ENCODE measurements at places on chromosomes 7 and 10.
A peak's percentile ranks its signal among the peaks of the same experiment; 100 is the strongest.

DNA sequence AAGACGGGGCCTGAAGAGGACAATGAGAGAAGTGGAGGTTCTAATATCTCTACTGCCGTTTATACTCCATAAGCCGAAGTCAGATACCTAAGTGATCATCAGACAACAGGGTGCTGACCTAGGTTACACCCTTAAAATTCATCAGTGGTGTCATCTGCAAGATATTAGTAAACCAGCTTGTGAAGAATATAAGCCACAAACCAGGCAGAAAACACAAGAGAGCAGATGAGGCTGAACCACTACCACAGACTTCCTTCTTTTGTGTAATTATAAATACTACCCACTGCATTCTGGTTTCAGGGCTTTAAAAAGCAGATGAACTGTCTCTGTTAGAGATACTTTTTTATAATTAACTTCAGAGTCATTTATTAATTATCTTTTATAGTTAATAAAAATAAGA, 69.0 kb upstream of the LRRC17 start:
- DNase-seq: no peak

- DNase-seq: no peak
These were observed 5.6 kb downstream of the BAG3 start for GRCh38 chr10:119656760-119657159.

- no peak for DNase-seq
These were observed 105.5 kb downstream of the SEPTIN7 start for GRCh38 chr7:35906191-35906908.

DNA sequence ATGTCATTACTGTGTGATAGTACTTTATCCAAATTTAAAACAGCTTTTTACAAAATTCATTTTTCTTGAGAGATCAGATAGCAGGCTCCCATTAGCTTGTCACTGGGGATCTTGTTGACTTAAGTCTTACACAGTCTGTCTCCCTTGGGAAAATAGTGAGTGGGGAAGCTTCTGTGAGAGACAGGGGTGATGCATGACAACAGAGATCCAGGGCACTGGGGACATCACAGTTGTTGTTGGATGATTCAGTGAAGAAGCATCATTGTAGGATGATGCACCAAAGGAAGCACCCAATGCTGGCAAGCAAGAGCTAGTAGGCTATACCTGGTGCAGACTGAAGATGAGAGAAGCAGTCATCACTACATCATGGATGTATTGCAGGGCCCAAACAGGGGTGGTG, 284.7 kb downstream of the HDAC9 start:
- no peak for DNase-seq

- DNase-seq: no peak
These were observed 100.4 kb downstream of the WDR37 start for GRCh38 chr10:1156616-1156886.

- no peak for DNase-seq
These were observed 89.3 kb downstream of the LYZL2 start for GRCh38 chr10:30540276-30540675.

DNA sequence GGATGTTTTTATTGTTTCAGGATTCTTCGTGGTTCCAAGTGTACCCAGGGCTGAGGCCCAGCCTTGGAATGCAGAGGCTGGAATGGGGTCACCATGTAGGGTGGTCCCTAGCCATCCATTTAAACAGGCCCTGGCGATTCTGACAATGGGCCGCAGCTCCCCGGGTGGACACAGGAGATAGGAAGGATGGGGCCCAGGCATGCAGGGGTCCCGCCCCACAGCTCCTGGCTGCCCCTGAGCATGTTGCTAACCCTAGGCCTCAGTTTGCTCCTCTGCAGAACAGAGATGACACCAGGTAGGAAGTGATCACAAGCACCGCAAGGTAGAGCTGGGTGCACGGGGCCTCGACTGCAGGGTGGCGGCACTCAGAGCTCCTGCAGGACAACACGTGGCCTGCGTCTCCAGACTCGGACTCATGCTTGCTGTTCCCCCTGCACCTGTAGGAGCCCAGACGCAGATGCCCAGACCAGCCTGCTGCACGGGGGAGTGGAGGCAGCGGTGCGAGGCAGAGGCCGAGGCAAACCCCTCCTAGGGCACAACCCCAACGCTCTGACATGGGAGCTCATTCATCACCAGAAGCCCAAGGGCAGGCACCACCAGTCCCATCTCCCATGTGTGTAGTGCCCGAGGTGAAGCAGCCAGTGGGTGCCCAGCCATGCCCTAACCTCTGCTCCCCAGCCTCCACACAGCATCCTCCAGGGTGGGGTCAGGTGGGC, 25.5 kb downstream of the VIPR2 start:
- DNase-seq: no peak

DNA sequence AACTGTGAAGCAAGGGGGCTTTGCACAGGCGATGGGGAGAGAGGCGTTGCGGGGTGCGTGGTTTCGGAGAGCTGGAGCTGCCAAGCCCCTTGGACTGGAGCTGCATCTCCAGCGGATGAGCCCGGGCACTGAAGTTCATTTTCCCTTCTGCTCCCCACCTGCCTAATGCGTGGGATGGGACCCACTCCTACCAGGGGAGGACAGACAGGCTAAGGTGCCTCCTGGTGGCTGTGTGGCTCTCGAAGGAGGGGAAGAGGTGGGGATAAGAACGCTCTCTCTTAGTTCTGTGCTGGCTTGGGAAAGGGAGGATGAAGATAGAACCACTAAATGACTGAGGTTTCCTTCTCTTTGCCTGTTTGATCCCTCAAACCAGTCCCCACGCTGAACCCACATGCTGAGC, 177.6 kb upstream of the PITRM1 start:
- no peak for DNase-seq

- DNase-seq: no peak
These were observed 12.3 kb downstream of the STAMBPL1 start for GRCh38 chr10:88892222-88892967.

DNA sequence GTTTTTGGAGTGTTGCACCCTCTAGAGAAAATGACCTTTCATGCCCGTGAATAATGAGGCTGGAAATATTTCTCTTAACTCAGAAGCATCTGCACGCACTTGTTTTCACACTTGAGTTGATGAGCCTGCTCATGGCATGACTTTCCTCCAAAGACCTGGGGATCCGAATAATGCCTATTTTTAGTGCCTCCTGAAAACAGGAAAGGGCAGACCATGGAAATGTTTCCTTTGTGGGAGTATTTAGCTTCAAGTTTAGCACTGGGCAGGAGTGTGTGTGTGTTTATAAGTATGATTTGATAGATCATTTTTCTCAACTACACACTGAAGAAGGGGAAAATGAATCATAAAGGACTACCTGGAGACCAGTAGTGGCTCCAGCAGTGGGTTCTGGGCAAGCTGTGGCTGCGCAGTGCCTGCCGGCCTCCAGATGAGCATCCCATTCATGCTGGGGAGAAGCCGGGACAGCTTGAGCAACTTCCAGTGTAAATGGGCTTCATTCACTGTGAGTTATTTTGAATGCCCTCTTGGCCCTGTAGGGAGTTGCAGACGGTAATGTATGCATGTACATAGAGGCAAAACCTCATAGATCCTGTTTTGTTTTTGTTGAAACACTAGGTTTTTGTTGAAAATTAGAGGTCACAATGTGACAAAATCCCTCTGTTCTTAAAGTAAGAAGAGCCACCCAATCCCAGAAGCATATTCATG, 117.8 kb upstream of the INSYN2A start:
- no peak for DNase-seq

DNA sequence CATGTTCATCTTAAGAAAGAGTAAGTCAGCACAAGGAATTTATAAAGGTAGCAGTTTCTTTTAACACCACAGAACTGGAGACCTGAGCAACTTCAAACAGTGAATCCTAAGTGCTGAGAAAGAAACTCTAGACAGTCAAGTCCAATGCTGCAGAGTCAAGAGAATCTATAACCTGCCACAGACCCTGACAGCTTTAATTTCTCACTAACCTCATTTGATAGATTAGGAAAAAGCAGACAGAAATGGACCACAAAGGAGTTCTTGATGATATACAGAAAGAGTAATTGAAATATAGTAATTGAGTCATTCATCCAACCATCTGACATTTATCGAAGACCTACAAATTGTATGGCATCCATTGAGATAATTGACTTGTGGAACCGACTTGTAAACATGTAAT, 847.0 kb downstream of the SORCS1 start:
- DNase-seq: no peak

DNA sequence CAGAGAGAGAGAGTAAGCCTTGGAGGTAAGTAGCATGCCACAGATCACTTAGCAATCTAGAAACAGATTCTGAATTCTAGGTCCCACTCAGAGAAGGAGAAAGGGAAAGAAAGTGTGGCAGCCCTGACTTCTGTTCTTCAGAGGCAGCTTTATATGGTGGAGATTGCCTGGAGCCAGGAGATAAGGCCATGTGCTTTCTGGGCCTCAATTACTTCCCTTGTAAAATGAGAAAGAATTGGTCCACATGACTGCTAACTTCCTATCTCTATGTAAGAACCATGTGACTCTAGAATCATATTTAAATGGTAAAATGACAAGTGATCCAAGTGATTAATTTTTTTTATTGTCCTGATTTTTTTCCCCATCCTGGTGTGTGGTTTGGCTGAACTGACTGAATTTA, 64.1 kb downstream of the HHEX start:
- no peak for DNase-seq

DNA sequence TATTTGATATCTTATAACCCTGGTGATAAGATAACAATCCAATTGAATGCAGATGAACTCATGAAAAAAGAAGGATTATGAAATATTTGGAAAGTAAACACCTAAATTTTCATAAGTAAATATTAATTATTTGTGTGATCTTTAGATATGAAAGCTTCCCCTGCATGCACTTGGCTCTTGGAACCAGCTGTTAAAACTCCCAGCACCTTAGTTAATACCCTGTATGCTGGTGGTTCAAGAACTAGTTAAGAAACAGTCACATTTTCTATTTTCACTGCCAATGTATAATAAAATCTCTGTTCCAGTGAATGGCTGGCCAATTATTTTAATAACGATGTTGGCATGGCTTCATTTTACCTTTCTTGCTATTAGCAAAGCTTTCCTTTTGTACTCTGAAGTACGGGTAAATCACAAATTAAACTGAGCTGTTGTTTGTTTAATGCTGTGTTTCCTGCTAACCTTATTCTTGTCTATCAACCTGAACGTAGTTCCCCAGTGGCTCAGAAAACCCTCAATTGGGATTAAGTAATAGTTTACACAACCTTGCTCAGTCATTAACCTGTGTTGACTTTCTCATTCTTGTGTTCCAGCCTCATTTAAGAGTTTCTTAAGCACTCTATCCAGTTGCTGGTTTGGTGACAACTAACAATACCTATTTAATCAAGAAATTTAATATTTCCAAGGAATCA, 38.9 kb downstream of the MET start:
- DNase-seq: no peak

- peak; percentile 27 for DNase-seq
These were observed 71.9 kb upstream of the DUSP5 start for GRCh38 chr10:110425684-110426293.

- no peak for DNase-seq
These were observed 10.7 kb downstream of the FGL2 start for GRCh38 chr7:77188731-77189437.

DNA sequence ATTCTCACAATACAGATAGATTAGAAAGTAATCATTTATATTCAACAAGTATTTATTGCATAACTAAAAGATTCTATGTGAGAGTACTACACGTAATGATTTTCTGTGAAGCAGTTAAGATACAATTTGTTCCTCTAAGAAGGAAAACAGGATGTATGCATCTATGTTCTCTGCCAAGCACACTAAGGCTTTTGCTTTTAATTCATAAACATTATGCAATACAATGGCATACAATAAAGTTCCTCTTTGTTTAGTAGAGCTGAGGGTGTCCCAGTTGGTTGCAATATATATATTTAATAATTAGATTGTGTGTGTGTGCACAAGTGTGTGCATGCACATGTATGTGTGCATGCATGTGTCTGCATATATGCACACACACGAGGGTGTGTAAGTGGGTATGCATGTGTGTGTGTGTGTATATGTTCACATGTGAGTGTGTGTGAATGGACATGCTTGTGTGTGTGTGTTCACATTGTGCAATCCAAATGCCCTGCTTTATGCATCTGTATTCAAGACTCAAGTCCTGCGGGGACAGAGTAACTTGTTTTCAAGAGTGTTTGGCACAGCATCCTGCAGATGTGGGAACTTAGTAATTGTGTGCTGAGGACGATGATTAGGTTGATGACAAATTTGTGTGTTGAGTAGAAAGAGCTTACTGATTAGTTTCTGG, 481.5 kb upstream of the KLF6 start:
- no peak for DNase-seq

DNA sequence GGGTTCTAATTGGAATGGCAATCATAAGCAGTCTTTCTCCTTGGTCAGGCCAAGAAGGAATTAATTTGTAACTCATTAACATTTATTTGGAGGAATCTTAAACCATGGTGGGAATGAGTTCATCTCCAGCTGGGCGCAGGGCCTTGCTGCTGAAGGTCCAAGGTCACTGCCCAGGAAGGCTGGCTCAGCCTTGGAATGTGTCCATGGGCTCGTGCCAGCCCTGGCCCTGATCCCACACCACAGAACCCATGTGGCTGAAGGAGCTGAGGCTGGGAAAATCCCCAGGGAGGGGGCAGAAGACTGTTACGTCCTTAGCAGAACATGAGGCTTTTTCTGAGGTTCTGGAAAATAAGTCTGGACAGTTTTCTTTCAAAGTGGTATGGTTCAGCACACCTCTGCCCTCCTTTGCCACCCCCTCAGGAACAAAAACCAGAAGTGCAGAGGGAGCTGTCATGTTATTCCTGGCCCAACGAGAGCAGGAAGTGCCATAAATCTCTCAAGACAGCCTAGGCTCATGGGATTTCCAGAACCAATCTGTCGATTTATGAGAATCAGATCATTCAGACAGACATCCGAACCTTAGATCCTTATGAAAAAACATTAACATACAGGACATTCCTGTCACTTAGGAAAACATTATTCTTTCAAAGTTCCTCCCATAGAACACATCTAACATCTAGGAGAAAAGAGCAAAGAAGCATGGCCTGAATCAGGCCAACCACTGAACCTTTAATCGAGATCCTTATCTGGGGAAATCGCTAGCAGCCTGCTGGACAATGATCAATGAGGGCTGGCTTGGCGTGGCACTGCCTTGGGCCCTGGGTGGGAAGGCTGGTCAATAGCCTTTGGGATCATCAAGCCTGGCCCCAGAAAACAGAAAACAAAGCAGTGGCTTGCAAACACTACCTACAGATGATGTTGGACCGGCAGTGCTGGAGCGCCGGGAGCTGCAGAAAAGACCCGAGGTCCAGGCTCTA, 134.3 kb downstream of the TAX1BP1 start:
- no peak for DNase-seq

DNA sequence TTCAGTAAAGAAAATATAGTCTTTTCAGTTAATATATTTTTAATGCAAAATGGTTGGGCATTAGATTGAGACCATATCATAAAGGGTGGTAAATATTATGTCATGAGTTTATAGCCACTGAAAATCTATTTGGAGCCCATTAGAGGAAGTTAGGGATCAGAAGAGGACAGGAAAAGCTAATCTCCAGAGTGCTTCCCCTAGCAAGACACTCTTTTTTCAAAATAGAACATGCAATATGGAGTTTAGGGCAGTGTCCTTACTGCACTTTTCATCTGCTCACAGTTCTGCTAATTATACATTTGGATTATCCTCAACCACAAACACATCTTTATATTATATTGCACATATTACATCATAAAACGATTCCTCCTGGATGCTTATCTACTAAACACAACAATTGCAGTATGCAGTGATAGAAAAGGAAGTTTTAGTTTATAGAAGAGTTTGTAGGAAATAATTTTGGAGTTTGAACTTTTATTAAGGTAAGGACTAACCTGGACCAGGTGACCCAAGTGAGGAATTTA, 159.8 kb downstream of the PHF14 start:
- DNase-seq: no peak

GRCh38 chr10:12635127-12635541, 285.8 kb downstream of the CAMK1D start:
- no peak for DNase-seq
